Kidney epithelial cell (primary cell): ENCODE measurements at places on chromosomes 13 and 19. TPM values are rescaled to one million over a fixed set of nuclear protein-coding genes. Genes with fewer than 3 reads are reported as not detected.

- no peak for DNase-seq
Observed at GRCh38 chr19:30391554-30392551, 19.7 kb downstream of the ZNF536 start.

The RNF6 gene
- 35.7 and 39.8 TPM in 2 replicates for total RNA-seq

The ADGRE1 gene
- total RNA-seq = not detected in 2 replicates

DNA sequence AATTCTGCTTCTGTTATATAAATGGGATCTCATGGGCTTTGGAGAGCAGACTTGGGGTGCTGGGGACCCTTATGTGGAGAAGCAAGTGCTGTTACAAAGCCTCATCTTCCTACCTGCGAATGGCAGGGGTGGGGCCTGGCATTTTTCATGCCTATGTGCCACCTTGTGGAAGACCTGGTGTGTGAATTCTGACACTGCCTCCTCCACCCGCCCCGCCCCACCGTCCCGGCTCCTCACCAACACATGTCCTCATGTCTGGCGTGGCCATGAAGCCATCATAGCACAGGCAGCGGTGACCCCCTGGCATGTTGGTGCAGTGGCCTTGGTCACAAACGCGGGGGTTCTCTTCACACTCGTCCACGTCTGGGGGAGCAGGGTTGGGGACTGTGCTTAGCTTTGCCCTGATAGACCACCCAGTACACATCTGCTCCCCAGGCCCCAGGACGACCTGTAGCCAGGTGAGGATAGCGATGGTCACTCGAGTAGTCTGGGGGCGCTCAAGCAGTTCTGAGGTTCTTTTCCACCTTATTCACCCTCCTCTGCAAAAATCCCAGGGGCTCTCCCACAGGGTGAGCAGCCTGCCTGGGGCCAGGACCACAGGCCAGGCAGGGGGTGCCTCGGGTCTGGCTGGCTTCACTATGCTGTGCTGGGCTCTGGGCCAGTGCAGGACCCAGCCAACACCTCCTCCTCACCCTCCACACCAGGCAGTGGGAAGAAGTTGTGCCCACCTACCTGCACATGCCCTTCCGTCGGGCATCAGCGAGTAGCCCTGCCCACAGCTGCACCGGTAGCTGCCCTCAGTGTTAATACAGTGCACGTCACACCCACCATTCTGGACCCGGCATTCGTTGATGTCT lies 32.7 kb downstream of the FBN3 start:
- DNase-seq = no peak

GRCh38 chr13:51349016-51349415 lies 9.5 kb downstream of the SERPINE3 start:
- DNase-seq = no peak

DNA sequence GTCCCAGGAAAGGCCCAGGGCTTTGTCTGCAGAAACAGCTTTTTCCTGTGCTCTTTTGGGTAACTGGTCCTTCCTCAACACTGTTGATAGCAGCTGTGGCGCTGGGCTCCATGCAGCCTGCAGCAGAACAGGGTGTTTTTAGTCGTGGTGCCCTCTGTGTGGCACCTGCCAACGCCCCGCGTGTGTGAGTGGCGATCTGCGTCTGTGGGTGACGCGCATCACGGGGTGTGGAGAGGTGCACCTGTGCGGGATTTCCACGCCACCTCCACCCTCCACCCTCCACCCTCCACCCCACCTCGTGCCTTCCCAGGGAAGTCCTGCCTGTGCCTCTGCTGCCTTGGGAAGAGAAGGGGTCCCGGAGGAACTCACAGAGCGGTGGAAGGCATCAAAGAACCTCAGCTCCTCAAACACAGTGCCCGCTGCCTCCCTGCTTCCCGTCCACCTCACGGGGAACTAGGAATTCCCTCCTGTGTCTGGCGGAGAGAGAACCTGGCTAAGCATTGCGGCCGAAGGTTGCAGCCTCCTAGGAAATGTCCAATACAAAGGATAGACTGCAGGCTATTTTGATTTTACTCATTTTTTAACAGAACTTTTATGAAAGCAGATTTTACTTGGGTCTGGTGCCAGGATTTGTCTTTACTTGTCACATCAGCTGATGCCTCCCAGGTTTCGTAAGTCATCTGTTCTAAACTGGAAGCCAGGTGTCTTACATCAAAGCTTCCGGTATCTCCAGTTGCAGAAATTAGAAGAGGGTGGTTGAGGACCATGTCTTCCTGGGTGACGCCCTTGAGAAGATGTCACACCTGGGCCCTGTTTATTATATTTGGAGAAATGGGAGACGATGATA lies 84.0 kb downstream of the ATP11A start:
- DNase-seq = no peak

The ZNF8 gene
- 7.1 and 9.4 TPM in 2 replicates for total RNA-seq

- DNase-seq = peak; percentile 70
Observed at GRCh38 chr13:41588899-41589298, 131.5 kb downstream of the RGCC start.

- DNase-seq = no peak
Observed at GRCh38 chr13:30971575-30971974, 39.1 kb downstream of the TEX26 start.

GRCh38 chr19:14214580-14214979 lies 8.6 kb upstream of the ADGRL1 start:
- no peak for DNase-seq

- no peak for DNase-seq
Observed at GRCh38 chr13:113855931-113856715, 7.8 kb downstream of the GAS6 start.

GRCh38 chr13:33101835-33102234 lies 85.6 kb downstream of the KL start:
- DNase-seq = no peak

The MEIS3 gene
- total RNA-seq = 2.3 and 8.6 TPM in 2 replicates

DNA sequence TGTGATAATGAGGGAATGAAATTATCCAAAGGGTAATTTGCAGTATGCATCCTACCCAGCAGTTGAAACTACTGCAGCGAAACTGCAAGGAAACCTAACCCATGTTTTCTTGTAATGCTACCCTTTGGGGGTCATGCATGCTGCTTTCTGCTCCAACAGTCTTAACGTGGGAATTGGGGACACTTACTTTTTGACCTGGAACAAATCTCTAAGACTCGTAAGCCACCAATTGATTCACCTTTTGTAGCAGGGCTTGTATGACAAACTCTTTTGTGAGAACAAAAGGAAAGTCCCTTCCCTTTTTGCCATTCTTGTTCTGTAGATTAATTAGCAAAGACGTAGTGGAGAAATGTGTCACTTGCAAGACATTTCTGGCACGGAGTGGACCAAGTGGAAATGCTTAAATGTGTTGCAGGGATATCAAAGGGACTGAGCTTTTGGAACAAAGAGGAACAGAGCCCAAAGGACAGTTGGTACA lies 27.4 kb downstream of the LRCH1 start:
- no peak for DNase-seq

The CGB5 gene
- 0.89 TPM in 1 of 2 replicates, not detected in the other for total RNA-seq

DNA sequence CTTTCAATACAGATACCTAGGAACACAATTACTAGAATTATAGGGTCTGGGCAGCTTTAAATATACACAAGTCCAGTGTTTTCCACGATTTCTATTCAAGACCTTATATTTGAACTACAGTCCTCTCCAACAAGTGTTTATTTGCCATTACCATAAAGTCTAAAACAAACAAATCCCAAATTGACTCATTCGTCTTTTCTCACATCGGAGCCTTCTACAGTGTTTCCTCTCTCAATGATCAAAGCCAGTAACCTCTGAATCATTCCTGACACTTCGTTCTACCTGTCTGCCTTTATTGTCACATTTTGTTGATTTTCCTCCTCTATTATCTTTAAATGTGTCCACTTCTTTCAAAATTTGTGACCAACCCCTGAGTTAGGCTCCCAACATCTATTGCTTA lies 1356.5 kb upstream of the SLC10A2 start:
- DNase-seq = no peak

DNA sequence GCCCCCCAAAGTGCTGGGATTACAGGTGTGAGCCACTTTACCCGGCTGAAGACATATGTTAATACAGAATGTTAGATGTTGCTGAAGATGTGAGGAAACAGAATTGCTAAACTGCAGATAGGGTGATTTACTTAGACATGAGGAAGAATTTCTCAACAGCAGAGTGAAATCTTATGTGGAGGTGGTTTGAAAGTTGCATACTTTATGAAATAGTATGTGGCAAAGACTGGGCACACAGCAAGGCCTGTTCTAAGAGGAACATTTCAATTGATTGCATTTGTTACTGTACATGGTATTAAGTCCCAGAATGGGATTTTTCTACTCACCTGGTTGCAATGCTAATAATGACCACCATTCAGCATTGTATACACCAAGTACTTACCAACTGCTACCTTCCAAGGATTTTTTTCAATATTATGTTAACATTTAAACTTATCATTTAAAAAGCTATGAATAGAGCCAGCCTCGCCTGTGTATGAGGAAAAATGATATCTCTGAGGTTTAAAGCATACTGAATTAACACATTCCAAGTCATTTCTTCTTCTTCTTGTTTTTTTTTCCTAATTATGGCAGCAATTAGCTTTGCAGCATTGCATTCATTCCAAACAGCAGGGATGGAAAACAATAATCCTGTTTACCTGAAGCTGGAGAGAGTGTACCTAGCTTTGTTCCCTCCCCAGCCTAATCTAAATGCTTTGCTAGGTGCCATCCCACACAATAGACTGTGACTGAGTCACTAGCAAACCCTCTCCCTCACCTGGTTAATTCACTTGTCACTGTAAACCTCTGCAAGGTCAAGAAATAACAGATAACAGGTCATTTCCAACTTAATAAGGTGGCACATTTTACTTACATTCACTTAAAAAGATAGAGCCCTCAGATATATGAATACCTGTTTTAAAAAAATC lies 19.4 kb upstream of the KLF5 start:
- DNase-seq = no peak

The ADGRE2 gene
- 0.21 and 0.27 TPM in 2 replicates for total RNA-seq

- DNase-seq = no peak
Observed at GRCh38 chr19:31037286-31037980, 311.8 kb downstream of the TSHZ3 start.

GRCh38 chr13:26221399-26221720 lies 754 bp downstream of the RNF6 start:
- no peak for DNase-seq

The ECSIT gene
- 37.4 and 40.0 TPM in 2 replicates for total RNA-seq

DNA sequence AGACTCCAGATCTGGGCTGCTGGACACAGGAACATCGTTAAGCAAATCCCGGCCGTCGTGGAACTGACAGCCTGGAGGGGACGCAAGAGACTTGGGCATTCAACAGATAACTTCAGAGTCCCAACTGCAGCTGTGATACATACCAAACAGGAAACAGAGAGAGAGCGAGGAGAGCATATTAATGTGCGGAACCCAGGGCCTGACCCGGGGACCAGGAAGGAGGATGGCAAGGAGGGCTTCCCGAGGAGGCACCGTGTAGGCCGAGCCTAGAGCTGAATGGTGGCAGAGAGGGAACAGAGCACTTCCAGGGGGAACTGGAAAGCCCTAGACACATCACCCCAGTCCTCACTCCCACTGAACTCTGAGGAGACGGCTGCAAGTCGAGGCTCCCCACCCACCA lies 68.1 kb downstream of the SIPA1L3 start:
- DNase-seq = no peak

- no peak for DNase-seq
Observed at GRCh38 chr19:50402544-50403301, 16.0 kb upstream of the SPIB start.

The CD37 gene
- 0.07 TPM in 1 of 2 replicates, not detected in the other for total RNA-seq

GRCh38 chr13:59744747-59745391 lies 418.9 kb downstream of the DIAPH3 start:
- no peak for DNase-seq

GRCh38 chr19:56356944-56357343 lies 36.4 kb downstream of the ZNF582 start:
- no peak for DNase-seq

GRCh38 chr13:67489016-67489415 lies 258.9 kb upstream of the PCDH9 start:
- no peak for DNase-seq

GRCh38 chr13:107545946-107546502 lies 669.3 kb downstream of the LIG4 start:
- no peak for DNase-seq

GRCh38 chr13:46166947-46167610 lies 14.9 kb downstream of the LCP1 start:
- no peak for DNase-seq

- DNase-seq = no peak
Observed at GRCh38 chr19:43683905-43684304, 13.9 kb upstream of the PLAUR start.

DNA sequence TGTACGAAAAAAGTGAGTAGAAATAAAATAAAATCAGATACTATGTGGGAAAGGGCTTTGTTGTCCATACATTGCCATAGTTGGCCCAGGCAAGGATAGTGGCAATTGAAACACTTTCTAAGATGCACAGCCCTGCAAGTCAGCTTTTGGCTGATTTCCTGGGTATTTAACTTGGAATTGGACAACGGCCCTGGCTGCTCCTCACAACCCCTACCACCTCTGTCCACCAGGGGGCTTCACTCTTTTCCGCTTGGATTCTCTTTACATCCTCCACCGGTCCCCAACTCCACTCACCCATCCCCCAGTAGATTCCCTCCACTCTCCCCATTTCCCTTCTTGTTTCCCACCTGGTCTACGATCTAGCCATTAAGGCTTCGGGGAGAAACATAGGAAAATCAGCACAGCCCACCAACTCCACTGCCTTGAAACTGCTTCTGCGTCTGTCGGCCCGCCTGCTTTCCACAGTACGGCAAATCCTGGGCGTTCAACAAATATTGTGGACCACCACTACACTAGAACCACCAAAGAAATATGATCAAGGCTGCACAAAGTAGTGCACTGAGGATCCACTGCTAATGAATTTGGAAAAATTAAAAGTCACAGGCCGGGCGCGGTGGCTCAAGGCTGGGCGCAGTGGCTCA lies 48.6 kb upstream of the GTF3A start:
- no peak for DNase-seq

DNA sequence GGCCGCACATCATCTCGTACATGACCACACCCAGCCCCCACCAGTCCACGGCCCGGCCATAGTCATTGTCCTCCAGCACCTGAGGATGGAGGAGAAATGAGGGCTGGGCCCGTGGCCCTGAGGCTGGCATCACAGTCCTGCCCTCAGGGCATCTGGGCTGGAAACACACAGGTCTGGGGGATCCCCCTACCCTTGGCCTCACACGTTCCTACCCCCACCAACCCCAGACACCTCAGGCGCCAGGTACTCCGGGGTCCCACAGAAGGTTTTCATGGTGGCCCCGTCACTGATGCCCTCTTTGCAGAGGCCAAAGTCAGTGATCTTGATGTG lies 9.5 kb upstream of the CCNP start:
- DNase-seq = no peak
